NCI-H1436 treated with DMSO at 0.1 percent for 48 hours (cell line): ENCODE measurements at places on chromosomes 13 and 19.

- no peak for DNase-seq
Observed at GRCh38 chr13:51772105-51772455, 31.9 kb downstream of the DHRS12 start.

DNA sequence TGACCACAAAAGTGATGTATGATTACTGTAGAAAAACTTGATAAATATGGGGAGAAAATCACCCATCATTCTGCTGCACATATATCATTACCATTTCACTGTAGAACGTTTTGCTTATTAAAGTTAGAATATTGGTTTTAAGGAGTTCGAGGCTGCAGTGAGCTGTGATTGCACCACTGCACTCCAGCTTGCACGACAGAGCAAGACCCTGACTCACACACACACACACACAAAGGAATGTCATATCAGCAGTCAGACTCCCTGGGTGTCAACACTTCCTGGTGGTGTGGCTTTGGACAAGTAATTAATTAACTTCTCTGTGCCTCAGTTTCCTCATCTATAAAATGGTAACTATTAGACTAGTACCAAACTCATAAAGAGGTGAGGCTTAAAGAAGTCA is 11.3 kb upstream of the PNMA8A start:
- DNase-seq: no peak

DNA sequence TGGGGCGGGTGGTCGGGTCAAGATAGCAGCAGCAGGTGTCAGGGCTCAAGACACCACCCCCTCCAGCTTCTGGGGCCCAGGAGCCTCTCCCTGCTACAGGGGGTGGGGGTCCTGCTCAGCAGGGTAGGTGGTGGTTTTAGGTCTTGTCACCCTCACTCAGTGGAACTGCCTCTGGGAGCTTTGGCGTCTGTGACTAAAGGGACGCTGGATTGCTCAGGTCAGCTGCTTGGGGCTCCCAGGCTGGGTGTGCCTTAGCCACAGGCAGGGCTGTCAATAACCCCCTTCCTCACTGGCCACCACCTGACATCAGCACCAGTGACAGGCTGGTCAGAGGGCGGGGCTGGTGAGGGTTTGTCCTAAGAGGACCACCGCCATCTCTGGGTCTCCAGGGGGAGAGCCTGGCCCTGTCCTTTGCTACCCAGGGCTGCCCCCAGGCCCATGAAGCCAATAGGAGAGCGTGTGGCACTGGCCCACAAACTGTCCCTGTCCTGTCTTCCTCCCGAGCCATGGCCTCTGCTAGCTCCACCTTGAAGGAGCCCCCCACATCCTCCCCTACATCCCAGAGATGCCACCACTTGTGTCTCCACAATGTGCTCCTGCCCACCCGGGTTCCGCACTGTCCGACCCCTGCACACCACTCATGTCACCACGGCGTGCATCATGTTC is 36.4 kb downstream of the MAU2 start:
- no peak for DNase-seq

- DNase-seq: no peak
Observed at GRCh38 chr13:29597706-29598105, 2.2 kb upstream of the SLC7A1 start.

GRCh38 chr13:40345654-40346372 is 320.6 kb downstream of the FOXO1 start:
- no peak for DNase-seq
